ENCODE measurements at places on chromosomes 7 and 10.

DNA sequence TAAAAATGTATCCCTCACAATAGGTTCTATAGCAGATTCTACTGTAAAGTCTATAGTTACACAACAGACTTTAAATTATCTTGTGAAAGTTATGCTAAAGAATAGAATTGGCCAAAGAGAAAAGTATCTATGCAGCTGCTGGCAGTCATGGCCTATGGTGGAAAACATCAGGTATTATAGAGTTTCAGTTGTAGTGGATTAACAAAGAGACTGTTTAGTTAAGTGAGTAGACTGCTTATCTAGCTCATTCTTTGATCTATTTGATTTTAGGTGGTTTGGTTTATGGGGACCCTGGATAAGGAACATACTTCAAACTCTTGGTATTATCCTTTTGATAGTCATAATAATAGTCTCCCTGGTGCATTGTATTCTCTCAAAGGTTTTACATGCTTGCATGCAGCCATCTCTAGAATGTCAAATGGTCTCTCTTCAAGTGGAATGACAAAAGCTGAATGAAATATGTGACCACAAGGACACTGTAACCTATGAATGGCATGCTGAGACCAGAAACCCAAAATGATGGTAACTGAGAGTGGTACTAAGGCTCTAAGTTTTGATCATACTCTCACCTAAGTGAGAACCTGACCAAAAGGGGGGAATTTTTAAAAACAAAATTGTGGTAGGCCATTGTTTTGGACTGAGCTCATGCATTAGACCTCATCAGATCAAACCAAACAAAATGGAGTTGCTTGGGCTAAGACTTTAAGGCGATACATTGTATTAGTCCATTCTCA is 54.9 kb upstream of the NAMPT start:
- DNase-seq = no peak

GRCh38 chr10:64846700-64847099 is 1325.5 kb downstream of the REEP3 start:
- DNase-seq = no peak

- DNase-seq = no peak
These were observed 184.7 kb upstream of the PCDH15 start for GRCh38 chr10:54985732-54986131.

DNA sequence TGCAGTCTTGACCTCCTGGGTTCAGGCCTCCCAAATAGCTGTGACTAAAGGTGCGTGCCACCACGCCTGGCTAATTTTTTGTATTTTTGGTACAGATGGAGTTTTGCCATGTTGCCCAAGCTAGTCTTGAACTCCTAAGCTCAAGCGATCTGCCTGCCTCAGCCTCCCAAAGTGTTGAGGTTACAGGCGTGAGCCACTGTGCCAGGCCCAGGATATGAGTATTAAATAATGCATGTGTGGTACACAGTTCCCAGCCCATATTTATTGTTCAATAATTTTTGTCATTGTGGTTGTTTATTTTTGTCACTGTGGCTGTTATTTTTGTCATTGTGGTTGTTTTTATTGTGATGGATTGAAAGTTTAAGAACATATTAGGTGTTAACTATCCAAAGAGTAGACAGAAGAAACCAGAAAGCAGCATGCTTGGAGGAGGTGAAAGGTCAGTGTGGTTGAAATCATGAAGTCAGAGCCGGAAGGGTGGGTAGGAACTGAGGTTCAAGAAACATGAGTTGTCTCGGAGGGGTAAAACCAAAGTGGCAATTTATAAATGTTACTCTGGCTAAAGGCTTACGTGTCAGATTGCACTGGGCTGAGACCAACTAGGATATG is 45.0 kb downstream of the MRC1 start:
- DNase-seq = no peak

DNA sequence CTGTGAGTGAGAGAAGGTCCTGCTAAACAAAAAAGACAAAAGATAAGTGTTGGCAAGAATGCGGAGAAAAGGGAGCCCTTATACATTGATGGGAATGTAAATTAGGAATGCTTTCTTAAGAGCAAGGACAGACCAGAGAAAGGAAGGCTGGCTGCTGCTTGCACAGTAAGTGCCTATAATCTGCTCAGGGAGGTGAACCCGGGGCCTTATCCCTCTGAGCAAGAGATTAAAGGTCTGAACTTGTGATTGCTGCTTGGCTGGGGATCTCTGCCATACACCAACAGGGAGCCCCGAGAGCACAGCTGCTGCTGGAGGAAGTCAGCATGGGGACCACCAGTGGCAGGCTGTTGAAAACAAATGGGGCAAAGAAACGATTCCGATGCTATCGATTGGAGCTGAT is 32.0 kb upstream of the CRTAC1 start:
- DNase-seq = no peak

DNA sequence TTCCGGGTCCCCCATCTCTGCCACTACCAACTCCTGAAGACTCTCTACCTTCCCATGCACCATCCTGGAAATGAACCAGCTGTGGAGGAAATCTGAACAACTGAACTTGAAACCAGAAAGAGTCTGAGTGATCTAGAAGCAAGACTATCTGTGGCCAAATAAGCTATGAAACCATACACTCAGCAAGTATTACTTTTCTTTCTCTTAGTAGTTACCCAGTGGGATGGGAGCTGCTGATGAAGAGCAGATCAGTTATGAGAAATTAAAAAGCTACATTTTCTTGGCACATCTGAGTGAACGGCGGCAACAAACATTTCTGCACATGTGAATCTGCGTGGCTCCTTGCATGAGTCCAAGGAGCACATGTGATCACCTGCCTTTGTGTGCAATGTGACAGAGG is 31.6 kb upstream of the AGK start:
- no peak for DNase-seq

- DNase-seq = no peak
These were observed 117.3 kb downstream of the SVIL start for GRCh38 chr10:29517352-29517923.

DNA sequence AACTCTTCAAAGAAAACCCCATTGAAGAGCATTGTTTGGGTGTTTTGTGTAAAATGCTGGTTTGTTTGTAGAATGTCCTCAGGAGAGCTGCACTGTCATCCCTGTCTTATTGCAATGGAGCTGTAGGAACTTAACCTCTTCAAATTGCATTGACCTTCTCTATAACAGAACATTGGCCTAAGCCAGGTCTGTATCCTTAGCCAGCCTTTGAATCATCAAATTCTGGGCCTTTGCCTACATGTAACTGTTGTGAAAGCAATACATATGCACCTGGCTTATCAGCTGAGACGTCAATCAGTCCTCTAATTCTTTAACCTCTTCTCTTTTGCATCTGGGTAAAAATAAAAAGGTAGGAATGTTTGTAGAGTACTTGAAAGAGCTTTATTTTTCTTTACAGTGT is 196.0 kb downstream of the CSTF2T start:
- DNase-seq = no peak

- DNase-seq = no peak
These were observed 12.2 kb upstream of the SVIL start for GRCh38 chr10:29646960-29647461.

DNA sequence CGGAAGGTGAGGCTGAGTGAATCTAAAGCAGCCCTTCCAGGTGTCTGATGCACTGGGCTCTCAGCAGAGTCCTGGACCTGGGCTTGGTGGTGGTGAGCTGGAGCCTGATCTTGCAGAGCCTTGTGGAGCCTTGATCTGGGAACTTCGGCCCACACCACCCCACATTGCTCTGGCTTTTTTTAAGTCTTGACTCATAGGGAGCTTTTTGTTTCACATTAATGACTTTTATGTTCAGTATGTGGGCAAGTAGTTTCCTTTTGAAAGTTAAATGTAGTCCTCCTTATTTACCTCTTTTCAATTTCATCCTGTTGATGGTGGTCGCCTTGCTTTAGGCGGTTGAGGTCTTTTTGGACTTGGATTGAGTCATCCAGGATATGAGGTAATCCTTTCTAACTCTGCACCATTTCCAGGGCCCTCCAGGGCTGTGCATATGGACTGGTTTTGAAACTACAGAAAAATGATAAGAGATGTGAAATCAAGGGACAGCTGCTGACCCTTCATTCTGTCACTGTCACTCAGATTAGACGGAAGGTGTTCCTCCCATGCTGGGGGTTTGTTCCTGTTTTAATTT is 2.9 kb upstream of the NRAP start:
- DNase-seq = no peak
